Activated T-cell treated with anti-CD3 and anti-CD28 coated beads for 24 hours (primary cell): ENCODE measurements at places on chromosomes 2 and 18.

DNA sequence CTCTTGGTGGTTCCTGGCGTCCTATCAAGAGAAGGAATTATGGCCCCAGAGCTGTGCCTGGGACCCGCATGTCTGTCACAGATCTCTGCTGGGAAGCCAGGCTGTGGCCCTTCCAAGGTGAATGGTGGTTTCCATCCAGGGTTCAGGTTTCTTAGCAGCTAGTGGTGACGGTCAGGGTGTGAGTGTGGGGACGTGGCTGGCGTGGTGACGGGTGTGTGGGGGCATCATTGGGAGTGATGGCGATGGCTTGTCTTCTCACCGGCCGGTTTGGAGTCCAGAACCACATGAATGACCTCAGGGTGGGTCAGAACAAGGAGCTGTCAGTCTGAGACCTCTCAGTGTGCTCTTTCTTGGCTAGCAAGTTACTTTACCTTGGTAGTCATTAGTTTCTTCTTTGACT, 52.6 kb downstream of the AGAP1 start:
- DNase-seq: no peak

- no peak for DNase-seq
Measured at GRCh38 chr2:148739454-148740105, 95.0 kb downstream of the EPC2 start.

- no peak for DNase-seq
Measured at GRCh38 chr2:39871291-39871761, 92.3 kb upstream of the THUMPD2 start.

DNA sequence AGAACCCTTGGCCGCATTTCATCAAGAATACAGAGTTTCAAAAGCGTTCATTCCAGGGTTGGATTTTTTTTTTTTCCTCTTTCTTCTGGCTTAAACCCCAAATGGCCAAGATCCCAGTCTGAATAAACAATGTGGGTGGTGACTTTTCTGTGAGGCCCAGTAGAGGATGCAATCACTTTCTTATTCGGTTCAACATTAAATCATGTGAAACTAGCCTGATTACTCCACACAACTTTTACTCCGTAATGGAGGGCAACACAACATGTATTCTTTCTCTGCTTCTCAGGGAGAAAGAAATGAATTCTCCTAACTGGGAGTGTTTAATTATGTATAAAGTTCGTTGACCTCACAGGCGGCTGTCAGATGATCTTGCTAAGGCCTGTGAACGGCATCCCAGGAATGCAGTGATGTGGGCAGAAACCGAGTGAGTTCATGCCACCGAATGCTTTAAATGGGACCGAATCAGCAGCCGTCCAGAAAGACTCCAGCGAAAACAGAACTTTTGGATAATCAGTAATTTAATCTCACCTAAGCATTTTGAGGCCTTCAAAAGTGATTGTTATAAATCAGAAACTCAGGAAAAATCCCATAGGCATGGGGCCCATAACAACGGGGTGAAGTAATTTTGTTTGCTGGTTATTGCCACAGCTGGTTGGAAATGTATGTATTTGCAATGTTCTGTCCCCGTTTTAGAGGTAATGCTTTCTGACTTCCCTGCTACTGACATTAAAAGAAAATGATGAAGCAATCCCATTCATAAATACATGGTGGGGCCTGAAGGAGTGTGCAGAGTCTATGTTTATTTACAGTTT, 81.5 kb downstream of the BCL2 start:
- DNase-seq: no peak

- DNase-seq: no peak
Measured at GRCh38 chr18:3481696-3482210, 31.8 kb downstream of the TGIF1 start.

DNA sequence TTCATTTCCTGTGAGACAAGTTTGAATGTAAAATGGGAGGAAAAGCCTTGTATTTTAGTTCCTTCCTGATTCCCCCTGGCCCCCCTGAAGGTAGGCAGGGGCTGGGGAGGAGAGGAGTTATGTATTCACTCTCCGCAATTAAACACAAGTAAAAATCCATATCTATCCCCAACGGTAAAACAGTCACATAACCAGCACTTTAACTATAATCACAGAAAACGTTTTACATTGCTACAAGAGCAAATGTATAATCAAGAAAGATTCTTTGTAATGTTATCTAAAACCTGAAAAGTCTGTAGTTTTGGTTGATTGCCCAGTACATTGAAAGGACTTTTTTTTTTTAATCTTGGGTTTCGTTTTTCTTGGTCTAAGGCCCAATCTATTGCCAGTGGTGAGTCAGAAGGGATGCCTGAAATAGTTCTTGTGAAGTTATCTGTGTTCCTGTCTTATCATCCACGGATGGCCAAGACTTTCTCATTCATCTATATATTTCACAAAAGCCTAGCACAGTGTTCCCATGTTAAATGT, 34.5 kb upstream of the CCNYL1 start:
- DNase-seq: no peak

- DNase-seq: no peak
Measured at GRCh38 chr2:7963787-7964186, 718.1 kb upstream of the ID2 start.

DNA sequence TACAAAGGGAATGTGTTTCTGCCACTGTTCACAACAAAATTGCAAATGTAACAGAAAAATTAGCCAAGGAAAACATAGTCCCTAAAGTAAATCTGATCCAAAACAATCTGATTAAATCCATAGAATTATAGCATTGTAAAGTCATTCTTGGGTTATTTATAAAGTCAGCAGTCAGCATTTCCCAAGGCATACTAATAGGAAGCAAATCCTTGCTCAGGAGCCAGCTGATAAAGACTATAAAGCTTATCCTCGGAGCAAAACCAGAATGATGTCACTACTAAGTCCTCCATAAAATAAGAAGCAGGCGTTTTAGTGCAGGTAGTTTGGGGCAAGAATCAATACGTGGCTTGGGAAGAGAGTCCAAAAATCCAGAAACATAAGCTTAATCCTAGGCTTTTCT, 67.3 kb upstream of the CSRNP3 start:
- no peak for DNase-seq

- no peak for DNase-seq
Measured at GRCh38 chr2:100422320-100423055, 5.0 kb upstream of the CHST10 start.
